ENCODE measurements at places on chromosomes 6 and 20.

DNA sequence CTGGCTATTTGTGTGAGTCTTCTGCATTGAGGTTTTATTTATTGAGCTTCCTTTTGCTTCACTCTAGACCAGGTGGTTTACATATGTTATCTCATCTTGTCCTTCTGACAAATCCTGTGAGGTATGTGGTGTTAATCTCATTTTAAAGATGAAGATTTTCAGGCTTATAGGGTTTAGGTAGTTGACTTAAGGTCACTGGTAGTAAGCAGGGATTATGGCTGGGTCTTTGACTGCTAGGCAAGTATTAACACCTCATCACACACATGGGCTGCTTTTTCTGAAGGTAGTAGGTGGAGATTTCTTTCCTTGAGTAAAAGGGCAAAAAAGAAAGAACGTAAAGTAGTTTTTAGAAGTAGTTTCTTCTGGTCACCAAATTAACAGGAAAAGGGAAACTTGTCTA is 72.6 kb downstream of the CDKAL1 start:
- no peak for DNase-seq

GRCh38 chr20:37234254-37234581 is 27.4 kb downstream of the GHRH start:
- no peak for DNase-seq

GRCh38 chr20:51122931-51123658 is 100.2 kb upstream of the KCNG1 start:
- DNase-seq, result no peak

- DNase-seq, result no peak
Measured at GRCh38 chr20:16191496-16191895, 381.8 kb downstream of the KIF16B start.

All from NCI-H146 (cell line).